Left cardiac atrium (tissue), 4 donors: ENCODE measurements at places on chromosomes 1 and 21.

- no peak for DNase-seq
These were observed 1.8 kb upstream of the LHX9 start for GRCh38 chr1:197915260-197915861.

DNA sequence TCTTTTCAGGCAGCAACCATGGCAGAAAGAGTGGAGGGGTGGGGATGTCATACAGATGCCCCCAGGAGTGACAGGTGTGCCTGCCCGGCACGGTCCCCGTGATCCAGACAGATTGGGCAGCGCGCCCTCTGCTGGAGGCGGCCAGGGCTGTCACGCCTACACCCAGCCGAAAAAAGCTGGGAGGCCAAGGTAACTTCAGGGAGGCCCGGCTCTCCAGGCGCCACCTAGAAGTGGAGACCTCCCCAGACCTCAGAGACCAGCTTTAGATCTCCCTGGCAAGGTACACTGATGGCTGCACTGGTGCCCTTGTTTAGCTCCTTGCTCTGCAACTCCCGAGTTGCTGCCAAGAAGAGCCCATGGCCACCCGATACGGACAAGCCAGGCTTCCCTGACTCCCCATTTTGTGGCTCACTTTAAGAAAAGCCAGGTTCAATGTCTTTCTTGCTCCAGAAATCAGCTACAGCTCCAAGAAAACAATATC is 6.6 kb downstream of the GOLT1A start:
- DNase-seq: peak; percentile 70

GRCh38 chr1:182752077-182752988 is 37.2 kb upstream of the NPL start:
- DNase-seq: no peak

DNA sequence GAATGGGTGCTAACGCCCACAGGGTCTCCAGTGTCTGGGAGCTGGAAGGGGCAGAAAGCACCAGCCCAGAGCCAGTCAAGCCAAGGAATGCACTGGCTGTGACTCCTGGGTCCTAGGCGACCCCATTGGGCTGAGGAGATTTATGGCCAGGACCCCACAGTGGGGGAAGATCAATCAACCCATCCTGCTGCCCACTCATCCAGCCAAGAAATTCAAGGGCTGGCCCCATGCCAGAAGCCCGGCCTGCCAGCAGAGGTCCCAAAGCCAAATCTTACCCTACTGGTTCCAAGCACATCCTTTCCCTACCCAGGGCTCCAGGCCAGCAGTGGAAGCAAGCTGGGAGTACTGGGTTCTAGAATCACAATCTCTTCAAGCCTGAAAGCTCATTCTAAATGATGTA is 6.8 kb upstream of the PDZK1IP1 start:
- no peak for DNase-seq

DNA sequence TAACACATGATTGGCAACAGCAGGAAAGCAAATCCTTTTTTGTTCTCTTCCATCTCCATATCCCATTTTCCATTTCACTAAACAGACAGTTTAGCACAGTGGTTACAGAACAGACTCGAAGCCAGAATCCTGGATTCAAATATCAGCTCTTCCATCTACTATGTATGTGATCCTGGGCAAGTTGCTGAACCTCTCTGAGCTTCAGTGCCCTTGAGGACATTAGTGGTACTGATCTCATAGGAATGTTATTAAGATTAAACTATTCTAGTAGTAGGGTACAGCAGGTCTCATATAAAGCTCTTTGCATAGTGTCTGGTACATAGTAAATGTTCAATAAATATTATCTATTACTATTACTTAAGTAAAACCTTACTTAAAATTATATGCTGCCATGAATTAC is 13.8 kb upstream of the HHIPL2 start:
- DNase-seq: no peak

DNA sequence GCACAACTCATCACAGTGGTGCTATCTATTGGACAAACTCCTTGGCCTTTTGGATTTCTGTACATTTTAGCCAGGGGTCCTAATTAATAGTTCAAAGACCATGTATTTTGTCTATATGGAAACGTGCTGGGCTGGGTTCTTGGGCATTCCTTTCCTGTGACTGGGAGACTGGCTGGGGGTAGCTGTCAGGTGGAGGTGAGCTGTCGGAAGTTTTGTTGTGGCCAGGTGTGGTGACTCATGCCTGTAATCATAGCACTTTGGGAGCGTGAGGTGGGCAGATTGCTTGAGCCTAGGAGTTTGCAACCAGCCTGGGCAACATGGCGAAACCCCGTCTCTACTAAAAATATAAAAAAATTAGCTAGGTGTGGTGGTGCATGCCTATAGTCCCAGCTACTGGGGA is 392.4 kb downstream of the RPS6KC1 start:
- no peak for DNase-seq

DNA sequence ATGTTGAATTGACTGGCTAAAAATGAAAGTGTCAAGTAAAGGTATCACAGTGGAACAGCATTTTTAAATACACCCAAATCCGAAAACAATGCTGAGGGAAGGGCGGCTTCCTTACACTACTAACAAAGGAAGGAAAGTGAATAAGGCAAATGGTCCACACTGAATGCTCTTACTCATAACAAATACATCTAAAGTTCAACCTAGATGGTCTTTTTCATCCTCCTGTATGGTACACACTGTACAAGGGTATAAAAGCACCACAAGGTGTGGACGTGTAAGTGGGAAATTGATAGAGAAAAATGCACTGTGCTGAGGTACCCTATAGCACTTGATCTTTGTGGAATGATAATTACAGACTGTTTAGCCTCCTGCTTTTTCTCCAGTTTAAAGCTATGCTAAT is 7.1 kb upstream of the PALMD start:
- no peak for DNase-seq

GRCh38 chr1:9260059-9260766 is 25.6 kb downstream of the H6PD start:
- no peak for DNase-seq

- DNase-seq: no peak
These were observed 8.2 kb upstream of the IRF2BP2 start for GRCh38 chr1:234617986-234618736.

GRCh38 chr1:229252228-229252984 is 18.5 kb upstream of the RAB4A start:
- no peak for DNase-seq

- no peak for DNase-seq
These were observed 3.6 kb downstream of the ADGRL2 start for GRCh38 chr1:81804312-81804711.

- DNase-seq: no peak
These were observed 18.7 kb upstream of the PLA2G5 start for GRCh38 chr1:20051218-20051829.
